A673 (cell line): ENCODE measurements at places on chromosomes 11 and 22. TPM values are rescaled to one million over a fixed set of nuclear protein-coding genes. Genes with fewer than 3 reads are reported as not detected.

DNA sequence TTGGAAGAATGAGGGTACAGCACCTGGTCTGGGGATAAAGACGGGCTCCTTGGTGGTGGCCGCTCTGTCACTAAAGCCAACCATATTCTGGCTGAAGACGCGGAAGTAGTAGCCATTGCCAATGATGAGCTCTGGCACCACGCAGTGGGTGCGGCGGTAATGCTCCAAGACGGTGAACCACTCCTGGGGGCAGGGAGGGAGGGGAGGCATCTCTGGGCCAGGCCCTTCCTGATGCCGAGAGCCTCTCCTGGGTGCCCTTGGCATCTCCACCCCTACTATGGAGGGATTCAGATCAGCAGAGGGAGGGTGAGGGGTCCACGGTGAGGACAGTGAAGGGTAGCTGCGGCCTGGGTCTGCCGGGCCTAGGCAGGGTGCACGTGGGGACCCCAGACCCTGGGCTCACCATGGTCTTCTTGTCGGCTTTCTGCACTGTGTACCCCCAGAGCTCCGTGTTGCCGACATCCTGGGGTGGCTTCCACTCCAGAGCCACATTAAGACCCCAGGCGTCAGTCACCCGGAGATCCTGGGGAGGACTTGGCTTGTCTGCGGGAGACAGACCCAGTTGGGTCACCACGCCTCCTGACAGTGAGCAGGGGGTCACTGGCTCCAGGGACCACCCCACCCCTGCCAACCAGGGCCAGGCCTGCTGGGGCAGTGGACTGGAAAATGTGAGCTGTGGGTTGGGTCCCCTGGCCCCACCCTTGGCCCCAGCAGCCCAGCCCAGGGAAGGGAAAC lies 19.5 kb downstream of the MYBPC3 start:
- peaks cover 22% of the 10 kb centered on the region for H3K36me3 ChIP-seq
- no peaks in the 10 kb centered on the region for H3K4me1 ChIP-seq
- no peak overlapping the region for H3K27ac ChIP-seq
- no peak overlapping the region for H3K4me3 ChIP-seq
- no peak for DNase-seq
- H3K27me3 ChIP-seq: no peaks in the 10 kb centered on the region

DNA sequence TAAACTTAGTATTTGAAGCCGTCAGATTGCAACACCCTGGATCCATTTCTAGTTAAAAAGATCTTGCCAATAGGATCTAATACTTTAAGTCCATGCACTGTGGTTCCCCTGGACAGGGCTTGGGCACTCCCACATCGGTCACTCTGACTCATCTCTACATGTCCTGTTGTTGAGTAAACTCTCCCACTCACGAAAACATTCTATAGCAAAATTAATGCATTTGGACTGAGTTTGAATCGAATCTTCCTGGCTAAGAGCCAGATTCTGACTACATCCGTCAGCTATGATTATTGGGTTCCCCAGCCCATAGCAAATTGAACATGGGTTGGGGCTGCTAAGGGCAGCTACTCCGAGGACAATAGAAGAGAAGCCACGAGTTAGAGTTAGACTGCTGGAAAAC lies 182.1 kb upstream of the SORL1-AS1 start:
- no peaks in the 10 kb centered on the region for H3K36me3 ChIP-seq
- peak; percentile 28 for DNase-seq
- no peak overlapping the region for H3K4me3 ChIP-seq

- H3K4me3 ChIP-seq: no peak overlapping the region
- H3K27me3 ChIP-seq: no peaks in the 10 kb centered on the region
- no peak overlapping the region for H3K27ac ChIP-seq
- no peak for DNase-seq
- no peaks in the 10 kb centered on the region for H3K36me3 ChIP-seq
Measured at GRCh38 chr11:28763151-28763550, 655.0 kb downstream of the METTL15 start.

DNA sequence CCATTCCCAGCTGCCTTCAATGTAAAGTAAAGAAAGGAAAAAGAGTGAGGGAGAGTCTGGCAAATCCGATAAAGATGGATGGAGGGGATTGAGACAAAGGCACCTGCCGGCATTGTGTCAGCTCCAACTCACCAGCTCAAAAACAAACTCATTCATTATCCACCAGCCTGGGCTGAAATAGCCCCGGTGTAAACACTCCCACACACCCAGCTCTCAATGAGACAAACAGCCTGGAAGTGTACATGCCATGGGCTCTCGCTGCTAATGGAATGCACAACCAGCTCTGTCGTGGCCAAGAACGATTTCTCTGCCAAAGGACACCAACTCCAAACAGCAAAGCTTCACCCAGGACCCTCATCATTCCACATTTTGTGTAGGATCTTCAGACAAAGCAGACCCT lies 89.3 kb upstream of the OPCML start:
- no peaks in the 10 kb centered on the region for H3K4me1 ChIP-seq
- DNase-seq: no peak
- H3K4me3 ChIP-seq: no peak overlapping the region
- no peaks in the 10 kb centered on the region for H3K36me3 ChIP-seq

- DNase-seq: no peak
- H3K36me3 ChIP-seq: no peaks in the 10 kb centered on the region
- peaks cover 21% of the 10 kb centered on the region for H3K4me1 ChIP-seq
- H3K27ac ChIP-seq: peak overlapping the region; percentile 32
- H3K27me3 ChIP-seq: no peaks in the 10 kb centered on the region
- peak overlapping the region; percentile 68 for H3K4me3 ChIP-seq
Measured at GRCh38 chr22:39350757-39351688, 1.2 kb downstream of the SYNGR1 start.

GRCh38 chr11:60924906-60925853 lies 920 bp downstream of the TMEM132A start:
- H3K27ac ChIP-seq: peak overlapping the region; percentile 68
- H3K27me3 ChIP-seq: no peaks in the 10 kb centered on the region
- DNase-seq: peak; percentile 26
- peak overlapping the region; percentile 82 for H3K4me3 ChIP-seq
- H3K36me3 ChIP-seq: peaks cover 31% of the 10 kb centered on the region

DNA sequence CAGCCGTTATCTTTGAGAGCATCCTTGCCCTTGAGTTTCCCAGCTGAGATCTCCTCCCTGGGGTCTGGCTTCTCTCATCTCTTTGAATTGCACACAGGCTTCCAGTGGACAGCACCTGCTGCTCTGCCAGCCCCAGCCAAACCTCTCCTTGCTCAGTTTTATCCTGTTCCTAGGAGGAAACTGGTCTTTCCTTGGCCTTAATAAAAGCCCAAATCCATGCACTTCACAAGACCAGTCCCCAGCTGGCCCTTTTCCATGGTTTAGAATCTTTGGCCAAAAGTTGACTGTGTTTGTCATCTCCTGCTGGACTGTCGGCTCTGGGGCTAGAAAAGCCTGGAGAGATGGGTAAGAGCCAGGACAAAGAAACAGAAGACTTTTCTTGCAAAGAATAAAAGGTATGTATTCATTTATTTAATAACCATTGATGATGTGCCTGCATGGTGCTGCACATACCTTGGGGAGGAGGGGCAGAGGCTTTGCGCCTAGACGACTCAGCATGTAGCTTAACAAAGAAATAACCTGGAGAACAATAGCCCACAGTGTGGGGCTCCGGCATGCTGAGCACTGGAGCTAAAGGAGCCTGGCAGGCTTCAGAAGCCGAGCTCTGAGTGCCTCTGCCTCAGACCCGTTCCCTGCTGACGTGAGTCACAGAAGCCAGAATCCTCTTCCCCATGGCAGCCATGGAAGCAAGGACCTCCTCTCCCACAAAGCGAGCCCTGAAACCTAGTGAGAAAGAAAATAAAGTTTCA lies 319.3 kb upstream of the B3GAT1 start:
- no peak overlapping the region for H3K27ac ChIP-seq
- no peaks in the 10 kb centered on the region for H3K36me3 ChIP-seq
- no peaks in the 10 kb centered on the region for H3K4me1 ChIP-seq
- no peak overlapping the region for H3K4me3 ChIP-seq

DNA sequence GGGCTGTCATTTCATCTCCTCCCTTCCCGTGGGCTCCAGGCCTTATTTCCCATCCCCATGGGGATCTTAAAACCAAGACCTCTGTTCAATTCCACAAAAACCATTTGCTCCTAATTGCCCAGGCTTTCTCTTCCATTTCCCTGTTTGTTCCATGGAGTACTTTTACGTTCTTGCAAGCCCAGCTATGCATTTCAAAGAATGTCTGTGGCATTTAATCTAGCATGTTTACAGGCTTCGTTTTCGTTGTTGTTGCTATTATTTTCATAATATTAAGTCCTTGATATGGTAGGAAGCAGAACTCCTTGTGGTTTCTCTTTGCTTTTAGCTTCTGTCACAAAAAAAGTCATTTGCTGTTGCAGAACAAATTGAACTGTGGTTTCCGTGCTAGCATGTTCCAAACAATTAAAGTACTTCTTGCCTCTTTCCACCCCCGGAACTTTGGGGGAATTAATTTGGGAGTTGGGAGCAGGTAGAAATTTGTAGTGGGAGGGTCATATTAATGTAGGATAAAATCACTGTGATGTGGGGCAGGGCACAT lies 68.1 kb upstream of the SLC22A12 start:
- no peak overlapping the region for H3K4me3 ChIP-seq
- no peaks in the 10 kb centered on the region for H3K4me1 ChIP-seq

GRCh38 chr11:68149417-68149816 lies 28.2 kb upstream of the CHKA start:
- H3K27me3 ChIP-seq: no peaks in the 10 kb centered on the region
- no peak overlapping the region for H3K27ac ChIP-seq
- no peaks in the 10 kb centered on the region for H3K36me3 ChIP-seq
- no peak for DNase-seq
- H3K4me3 ChIP-seq: no peak overlapping the region

Gene JAML
- not detected in 2 replicates for total RNA-seq

Gene IRAG1
- total RNA-seq: 0.26 and 0.81 TPM in 2 replicates

Gene KRTAP5-10
- total RNA-seq: not detected in 2 replicates

Gene MEI1
- 0.09 and 0.24 TPM in 2 replicates for total RNA-seq
